ENCODE measurements at places on chromosomes 2 and 18. TPM values are rescaled to one million over a fixed set of nuclear protein-coding genes. Genes with fewer than 3 reads are reported as not detected.

DNA sequence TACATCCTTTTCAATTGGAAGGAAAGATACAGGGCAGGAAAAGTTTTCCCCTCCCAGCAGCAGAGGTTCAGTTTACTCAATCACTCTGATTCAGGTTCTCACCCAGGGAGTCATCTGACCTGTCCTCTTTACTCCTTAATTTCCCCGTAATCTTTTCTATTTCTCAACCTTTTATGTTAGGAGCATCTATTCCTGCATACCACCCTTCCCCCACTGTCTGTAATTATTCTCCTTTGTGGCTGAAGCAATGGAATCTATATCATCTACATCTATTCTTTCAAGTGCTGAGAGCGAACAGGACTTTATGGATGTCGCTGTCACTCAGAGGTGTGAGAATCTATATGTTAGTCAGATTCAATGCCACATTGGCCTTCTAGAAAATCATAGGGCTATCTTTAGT, 175.2 kb downstream of the NOL4 start:
- DNase-seq, result no peak

DNA sequence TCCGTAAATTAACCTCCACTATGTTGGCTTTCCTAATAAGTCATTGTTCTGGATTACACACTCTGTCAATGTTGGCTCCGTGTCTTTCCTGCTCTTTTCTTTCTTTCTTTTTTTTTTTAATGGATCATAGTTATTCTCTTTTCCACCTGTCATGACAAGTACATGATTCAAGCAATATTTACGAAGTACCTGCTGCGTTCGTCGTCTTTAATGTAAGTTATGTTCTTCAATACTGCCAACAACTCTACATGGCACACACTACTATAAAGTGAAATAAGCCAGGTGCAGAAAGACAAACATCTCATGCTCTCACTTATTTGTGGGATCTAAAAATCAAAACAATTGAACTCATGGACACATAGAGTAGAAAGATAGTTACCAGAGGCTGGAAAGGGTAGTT, 239.1 kb downstream of the SCG2 start:
- DNase-seq, result no peak

The OBSL1 gene
- total RNA-seq, result 135 TPM

- DNase-seq, result peak; percentile 98
Measured at GRCh38 chr2:240143801-240144648, 3.6 kb upstream of the OTOS start.

The KCNG2 gene
- total RNA-seq, result 0.19 TPM

DNA sequence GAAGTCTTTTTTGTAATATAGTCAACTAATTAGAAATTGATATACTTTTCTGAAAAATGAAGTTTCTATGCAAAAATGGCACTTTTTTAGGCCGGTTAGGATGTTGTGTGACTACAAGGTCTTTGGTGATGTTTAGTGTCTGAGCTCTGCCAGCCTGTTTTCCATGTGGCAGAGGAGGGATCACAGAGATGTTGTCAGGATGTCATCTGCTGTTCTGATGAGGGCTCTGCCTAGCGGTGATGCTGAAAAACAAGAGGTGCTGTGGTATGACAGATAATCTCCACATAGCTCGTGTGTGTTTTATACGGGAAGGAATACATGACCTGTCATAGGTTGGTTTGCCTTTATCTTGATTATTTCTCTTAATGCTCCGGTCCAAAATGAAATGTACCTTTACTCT, 12.0 kb upstream of the IAH1 start:
- DNase-seq, result no peak
